Tongue (tissue), 3 donors: ENCODE measurements at places on chromosomes 5 and 9. TPM values are rescaled to one million over a fixed set of nuclear protein-coding genes. Genes with fewer than 3 reads are reported as not detected.

TAF11L10 gene
- total RNA-seq = not detected

SH3GLB2 gene
- 67.9 TPM for total RNA-seq

- DNase-seq = no peak
Observed at GRCh38 chr9:114417511-114417910, 29.7 kb upstream of the AKNA start.

DNA sequence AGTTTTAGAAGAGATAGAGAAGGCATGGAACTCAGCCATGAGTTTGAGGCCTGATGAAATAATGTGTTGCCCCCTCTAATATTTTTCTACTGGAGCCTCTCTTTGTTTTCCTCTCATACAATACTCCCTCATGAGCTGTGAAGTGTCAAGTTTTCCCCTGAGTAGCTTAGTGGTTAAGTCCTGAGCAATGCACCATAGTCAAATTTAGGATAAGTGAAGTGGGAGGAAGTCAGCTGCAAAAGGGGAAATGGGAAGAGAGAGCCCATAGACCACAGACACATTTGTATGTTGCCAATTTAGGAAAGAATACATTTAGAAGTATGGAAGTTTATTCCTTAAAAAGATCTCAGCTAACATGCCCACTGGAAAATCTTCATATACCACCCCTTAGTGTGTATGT lies 171.5 kb upstream of the NREP start:
- peak; percentile 37 for DNase-seq

- DNase-seq = no peak
Observed at GRCh38 chr9:71703172-71703872, 65.0 kb downstream of the CEMIP2 start.

DNA sequence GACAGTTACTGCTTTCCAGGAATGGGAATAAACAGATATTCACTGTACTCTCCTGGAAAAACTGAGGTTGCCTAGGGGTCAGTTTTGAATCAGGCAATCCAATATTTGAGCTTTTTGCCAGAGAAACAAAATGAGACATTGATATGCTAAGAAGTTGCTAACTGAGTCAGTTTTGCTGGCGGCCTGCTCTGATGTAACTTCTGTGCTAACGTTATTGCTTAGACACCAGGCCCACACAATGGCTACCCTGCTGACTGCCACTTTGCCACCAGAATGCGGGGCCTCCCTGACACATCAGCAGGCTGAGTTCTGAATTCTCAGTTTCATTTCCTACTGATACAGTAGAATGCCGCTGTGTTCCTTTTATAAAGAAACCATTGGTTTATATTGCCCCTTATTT lies 18.2 kb upstream of the ZNF618 start:
- peak; percentile 6 for DNase-seq

DNA sequence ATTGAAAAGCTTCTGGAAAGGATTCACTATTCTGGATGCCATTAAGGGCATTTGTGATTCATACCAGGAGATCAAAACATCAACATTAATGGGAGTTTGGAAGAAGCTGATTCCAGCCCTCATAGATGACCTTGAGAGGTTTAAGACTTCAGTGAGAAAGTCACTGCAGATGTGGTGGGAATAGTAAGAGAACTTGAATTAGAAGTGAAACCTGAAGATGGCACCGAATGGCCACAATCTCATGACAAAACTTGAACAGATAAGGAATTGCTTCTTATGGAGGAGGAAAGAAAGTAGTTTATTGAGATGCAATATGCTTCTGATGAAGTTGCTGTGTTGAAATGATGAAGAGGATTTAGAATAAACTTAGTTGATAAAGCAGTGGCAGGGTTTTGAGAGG lies 254.6 kb upstream of the SLC24A2 start:
- no peak for DNase-seq

GRCh38 chr5:107774316-107774715 lies 103.6 kb upstream of the EFNA5 start:
- DNase-seq = no peak

DNA sequence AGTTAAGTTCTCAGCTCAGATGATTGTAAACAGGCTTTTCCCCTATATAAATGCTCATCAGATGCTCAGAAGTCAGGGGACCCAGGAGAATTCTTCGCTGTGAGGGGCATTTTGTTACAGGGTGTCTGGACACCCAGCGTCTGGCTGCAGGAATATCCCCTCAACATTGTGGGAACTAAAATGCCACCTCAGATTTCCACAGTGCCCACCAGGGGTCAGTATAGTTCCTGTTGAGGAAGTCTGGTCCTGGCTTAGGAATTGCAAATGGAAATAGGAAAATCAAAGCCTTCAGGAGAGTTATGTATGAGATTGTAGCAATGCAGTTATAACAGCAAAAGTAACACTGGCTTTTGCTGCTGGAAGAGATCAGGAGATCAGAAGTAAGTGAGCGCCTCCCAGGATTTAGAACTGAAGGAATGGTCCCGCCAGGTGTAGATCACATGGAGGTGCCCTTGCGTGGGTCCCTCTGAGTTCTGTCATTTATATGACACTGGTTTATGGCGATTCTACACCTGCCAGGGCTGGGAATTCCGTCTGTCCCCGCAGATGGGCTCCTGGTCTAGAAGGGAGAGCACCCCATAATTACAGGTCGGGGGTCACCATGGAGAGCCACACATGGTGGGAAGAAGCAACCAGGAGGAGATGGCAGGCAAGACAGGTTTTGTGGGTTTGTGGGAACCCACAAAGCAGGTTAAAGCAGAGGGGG lies 47.1 kb upstream of the CTSL start:
- DNase-seq = peak; percentile 91
